ENCODE measurements at places on chromosomes 1 and 21.

DNA sequence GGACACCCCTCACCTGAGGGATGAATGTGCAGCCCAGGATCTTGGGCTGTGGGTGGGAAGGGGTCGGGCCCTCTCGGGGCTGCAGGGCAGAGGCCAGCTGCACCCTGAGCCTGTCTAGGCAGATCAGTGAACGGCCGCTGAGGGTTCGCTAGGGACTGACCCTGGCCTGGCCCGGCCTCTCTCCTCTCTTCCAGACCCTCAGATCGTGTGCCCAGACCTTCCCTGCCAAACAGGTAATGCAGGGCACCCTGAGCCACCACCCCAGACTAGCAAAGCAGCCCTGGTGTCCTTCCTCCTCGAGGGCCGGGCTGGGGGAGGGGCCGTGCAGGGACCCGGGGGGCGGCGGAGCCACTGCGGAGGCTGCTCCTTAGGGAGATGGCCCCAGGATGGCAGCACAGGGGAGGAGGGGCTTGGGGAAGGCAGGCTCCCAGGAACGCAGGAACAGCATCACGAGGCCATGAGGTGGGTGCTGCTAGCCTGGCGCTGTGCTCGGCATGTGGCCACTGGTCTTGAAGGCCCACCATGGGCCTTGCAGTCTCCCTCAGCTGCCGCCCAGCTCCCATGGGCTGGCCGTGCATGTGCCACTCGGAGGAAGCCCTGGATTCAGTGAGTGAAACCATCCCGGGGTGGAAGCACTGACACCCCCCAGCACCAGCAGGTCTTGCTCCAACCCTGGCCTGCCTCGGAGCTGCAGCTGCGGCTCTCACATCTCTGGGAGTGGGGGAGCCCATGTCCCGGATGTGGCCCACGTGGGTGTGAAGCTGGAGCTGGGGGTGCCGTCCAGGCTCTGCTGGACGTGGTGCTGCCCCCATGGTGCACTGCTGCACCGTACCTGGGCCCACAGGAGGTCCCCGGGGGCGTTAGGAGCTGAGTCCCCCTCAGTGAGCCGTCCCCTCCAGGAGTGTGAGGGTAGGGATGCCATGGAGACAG is 28.7 kb downstream of the COL6A2 start:
- DNase-seq: no peak

DNA sequence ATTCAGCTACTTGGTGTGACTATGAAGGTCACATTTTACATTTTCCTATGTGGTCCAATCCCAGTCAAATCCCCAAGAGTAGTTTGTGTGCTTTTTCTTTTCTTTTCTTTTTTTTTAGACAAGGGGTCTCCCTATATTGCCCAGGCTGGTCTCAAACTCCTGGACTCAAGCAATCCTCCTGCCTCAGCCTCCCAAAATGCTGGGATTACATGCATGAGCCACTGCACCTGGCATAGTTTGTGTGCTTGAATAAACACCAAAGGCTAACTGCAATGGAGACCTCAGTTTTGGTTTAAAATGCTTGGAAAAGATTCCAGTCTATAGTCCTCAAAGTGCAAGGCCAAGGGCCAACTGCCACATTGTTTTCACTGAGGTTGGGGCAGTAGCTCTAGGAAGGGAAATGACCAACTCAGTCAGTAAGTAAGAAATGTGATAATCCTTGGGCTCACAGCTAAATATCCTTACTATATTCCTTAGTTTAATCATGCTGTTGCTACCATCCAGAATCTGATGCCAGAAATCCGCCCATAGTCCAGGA is 38.6 kb downstream of the EIF2B3 start:
- no peak for DNase-seq

- DNase-seq: no peak
Measured at GRCh38 chr1:192489047-192489446, 86.5 kb upstream of the RGS1 start.

GRCh38 chr1:205942631-205943159 is 561 bp downstream of the SLC26A9 start:
- DNase-seq: no peak

GRCh38 chr1:5570931-5571330 is 421.3 kb downstream of the NPHP4 start:
- no peak for DNase-seq

- no peak for DNase-seq
Measured at GRCh38 chr1:229140119-229140396, 130.9 kb upstream of the RAB4A start.

Data from stimulated activated CD8-positive, alpha-beta memory T cell treated with anti-CD3 and anti-CD28 coated beads, Interleukin-4, amount 100 ng/mL, for 1 hour (primary cell).